ENCODE measurements at places on chromosomes 1 and 21. TPM values are rescaled to one million over a fixed set of nuclear protein-coding genes. Genes with fewer than 3 reads are reported as not detected.

HSPA6 gene
- not detected for total RNA-seq

SLC19A1 gene
- 4.7 TPM for total RNA-seq

BRDT gene
- total RNA-seq, result not detected

ANKRD35 gene
- 1.2 TPM for total RNA-seq

SSX2IP gene
- total RNA-seq, result 6.6 TPM

POU3F1 gene
- not detected for total RNA-seq

CAMK1G gene
- total RNA-seq, result not detected

AADACL4 gene
- total RNA-seq, result not detected

SUMO3 gene
- total RNA-seq, result 127 TPM

BGLAP gene
- 0.16 TPM for total RNA-seq

ADAMTS5 gene
- total RNA-seq, result 49.8 TPM

LCE3E gene
- not detected for total RNA-seq

Measured in hair follicle dermal papilla cell (primary cell).